ENCODE measurements at places on chromosomes 6 and 20.

DNA sequence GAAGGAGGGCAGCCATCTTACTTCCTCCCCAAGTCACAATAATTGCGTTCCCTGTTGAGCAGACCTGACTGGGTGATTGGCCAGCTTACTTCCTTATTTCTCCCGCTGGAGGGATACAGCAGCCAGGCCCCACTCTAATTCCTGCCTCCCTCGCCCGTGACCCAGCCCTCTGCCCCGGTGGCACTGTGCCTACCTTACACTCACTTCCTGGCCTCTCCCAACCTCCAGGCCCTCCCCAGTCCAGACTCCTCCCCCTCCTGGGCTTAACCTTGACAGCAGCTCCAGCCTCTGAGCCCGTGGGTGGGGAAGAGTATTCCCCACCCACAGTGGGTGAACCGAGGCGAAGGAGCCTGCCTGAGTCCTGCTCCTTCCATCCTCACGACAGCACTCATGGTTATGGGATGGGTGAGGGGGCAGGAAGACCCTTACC, 3.0 kb downstream of the BAK1 start:
- DNase-seq = peak; percentile 42

DNA sequence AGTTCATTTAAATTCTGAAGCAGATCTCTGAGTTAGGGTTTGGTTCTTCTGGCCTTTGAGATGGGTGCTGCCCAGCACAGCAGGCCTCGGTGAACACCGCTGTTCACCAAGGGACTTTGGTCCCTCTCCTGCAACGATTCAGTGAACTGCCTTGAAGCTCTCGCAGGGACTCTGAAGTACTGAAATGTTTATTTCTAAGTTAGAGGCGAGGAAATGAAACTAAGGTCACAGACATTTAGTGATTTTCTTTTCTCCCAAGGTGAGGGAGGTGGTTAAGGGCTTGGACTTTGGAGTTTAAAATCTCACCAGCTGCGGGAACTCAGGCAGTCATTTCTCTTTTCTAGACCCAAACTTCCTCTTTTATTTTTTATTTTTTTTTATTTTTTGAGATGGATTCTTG, 26.2 kb downstream of the E2F3 start:
- DNase-seq = no peak

GRCh38 chr6:21808551-21809242, 215.1 kb downstream of the SOX4 start:
- no peak for DNase-seq

DNA sequence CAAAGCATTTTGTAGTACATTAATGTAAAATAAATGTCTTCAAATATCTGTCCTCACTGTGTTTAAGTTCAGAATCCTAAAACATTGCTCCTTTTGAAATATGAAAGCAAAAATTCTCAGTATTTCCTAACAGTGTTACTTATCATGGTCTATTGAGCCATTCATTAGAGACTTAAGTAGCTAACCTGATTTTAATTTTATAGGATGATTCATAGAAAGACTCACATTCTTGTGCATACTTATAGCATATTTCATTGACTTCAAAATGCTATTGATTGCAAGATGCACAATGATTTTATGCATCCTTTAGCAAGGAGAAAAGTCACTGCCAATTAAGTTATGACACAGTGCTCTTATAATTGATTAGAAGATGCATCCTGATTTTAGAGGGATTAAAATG, 85.7 kb downstream of the HIVEP1 start:
- DNase-seq = no peak
